ENCODE measurements at places on chromosomes 2 and 18.

GRCh38 chr2:156309167-156309566, 23.4 kb downstream of the NR4A2 start:
- DNase-seq = no peak

- DNase-seq = no peak
Observed at GRCh38 chr2:94873362-94874276, 2.4 kb downstream of the TEKT4 start.

GRCh38 chr18:9474108-9474982, 968 bp upstream of the RALBP1 start:
- no peak for DNase-seq

GRCh38 chr2:232890896-232891601, 21.0 kb downstream of the SNORC start:
- peak; percentile 19 for DNase-seq

- peak; percentile 26 for DNase-seq
Observed at GRCh38 chr2:25851740-25852503, 26.4 kb downstream of the ASXL2 start.

- no peak for DNase-seq
Observed at GRCh38 chr2:38444247-38444646, 67.2 kb upstream of the ATL2 start.

GRCh38 chr2:36578343-36579296, 19.3 kb downstream of the FEZ2 start:
- no peak for DNase-seq

DNA sequence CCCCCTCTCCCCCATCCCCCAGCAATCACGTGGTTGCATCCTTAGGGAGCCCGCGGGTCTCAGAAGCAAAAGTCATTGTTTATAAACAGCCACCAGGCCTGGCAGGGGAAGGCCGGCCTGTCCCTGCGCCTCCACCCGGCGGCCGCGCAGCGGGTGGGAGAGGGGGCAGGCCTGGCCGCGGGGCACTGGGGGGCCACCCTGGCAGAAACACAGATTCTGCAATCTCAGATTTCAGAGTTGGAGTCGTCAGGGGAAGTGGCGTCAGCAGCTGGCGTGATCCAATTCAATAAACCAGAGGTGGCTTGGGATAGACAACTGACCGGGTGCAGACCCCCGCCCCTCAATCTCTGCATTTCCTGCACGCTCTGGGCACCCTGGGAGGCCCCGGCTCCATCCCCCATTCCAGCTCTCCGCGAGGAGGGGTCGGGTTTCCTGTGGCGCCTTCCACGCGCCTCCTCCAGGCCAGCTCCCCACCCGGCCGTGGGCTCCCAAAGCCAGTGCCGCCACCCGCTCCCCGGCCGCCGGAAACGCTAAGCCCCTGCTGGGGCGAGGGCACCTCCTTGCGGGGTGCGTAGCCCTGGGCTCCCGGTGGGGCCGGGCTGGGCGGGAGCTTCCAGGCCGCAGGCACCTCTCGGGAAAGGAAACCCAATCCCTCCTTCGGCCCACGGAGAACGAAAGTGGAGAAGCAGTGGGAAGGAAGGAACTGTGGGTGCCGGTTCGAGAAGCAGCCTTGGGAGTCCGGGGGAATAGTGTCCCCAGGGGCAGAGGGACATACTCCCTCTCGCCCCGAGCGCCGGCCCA, 1.1 kb downstream of the BIN1 start:
- no peak for DNase-seq
